Smooth muscle cell of the coronary artery (primary cell): ENCODE measurements at places on chromosomes 1 and 21. TPM values are rescaled to one million over a fixed set of nuclear protein-coding genes. Genes with fewer than 3 reads are reported as not detected.

Gene CDC42SE1
- 24.2 and 48.7 TPM in 2 replicates for total RNA-seq

Gene CAPN8
- total RNA-seq: not detected in 2 replicates

Gene NTMT2
- total RNA-seq: not detected in 2 replicates

Gene NECTIN4
- 0.35 and 2.3 TPM in 2 replicates for total RNA-seq

Gene TRIM45
- total RNA-seq: 1.5 and 2.9 TPM in 2 replicates

Gene MFSD2A
- total RNA-seq: 1.9 and 2.1 TPM in 2 replicates

Gene ANKRD65
- total RNA-seq: 0.23 TPM in 2 replicates

Gene TNFRSF1B
- total RNA-seq: 0.68 and 4.7 TPM in 2 replicates
